Stimulated activated CD4-positive, alpha-beta T cell treated with anti-CD3 and anti-CD28 coated beads, Interleukin-15, amount 100 ng/mL, for 48 hours (primary cell): ENCODE measurements at places on chromosomes 1 and 21.

- DNase-seq = no peak
Observed at GRCh38 chr1:145982010-145982723, 14.2 kb downstream of the TXNIP start.

- no peak for DNase-seq
Observed at GRCh38 chr1:100750005-100750885, 30.7 kb downstream of the VCAM1 start.

DNA sequence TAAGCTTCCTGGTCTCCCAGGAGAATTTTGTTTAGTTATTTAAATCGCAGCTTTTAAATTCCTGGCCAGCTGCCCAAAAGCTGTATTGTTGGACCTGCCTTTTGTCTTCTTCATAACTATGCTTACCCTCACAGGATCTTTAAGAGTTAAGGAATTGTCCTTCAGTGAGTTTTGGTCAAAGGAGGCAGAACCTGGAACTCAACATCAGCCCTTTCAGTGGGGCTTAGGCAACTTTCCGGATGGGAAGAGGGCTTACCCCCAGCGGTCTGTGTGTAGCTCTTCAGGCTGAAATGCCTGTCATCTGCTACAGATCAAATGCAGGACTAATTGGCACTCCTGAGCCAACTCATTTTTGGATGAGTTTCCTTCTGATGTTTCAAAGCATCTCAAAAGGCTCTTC lies 402.6 kb downstream of the SIPA1L2 start:
- no peak for DNase-seq

- peak; percentile 21 for DNase-seq
Observed at GRCh38 chr1:116538544-116538943, 32.3 kb downstream of the CD58 start.
